ENCODE measurements at places on chromosomes 12 and 14. TPM values are rescaled to one million over a fixed set of nuclear protein-coding genes. Genes with fewer than 3 reads are reported as not detected.

DNA sequence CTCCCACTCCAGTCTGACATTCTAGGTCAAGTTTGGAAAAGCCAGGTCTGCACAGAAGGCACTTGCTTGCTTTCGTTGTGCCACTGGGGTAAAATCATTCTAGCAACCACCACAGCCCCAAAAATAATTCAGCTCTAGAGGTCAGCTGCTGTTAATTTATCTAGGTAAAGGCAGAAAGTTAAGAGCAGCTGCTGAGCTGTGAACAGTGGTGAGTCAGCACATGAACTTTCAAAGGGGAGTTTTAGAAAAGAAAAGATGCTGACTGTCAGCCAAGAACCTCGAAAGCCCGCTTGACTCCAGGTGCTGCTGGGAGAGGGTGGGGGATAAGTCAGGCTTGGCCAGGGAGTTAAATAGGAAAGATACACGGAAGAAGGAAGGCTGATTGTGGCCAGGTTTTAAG lies 12.7 kb downstream of the CCDC197 start:
- no peak for DNase-seq

- DNase-seq: no peak
These were observed 236.2 kb downstream of the AKAP6 start for GRCh38 chr14:32565256-32565655.

- DNase-seq: peak; percentile 69
These were observed 57.2 kb downstream of the HMGA2 start for GRCh38 chr12:65881348-65881961.

GRCh38 chr14:46574221-46574977 lies 77.2 kb downstream of the RPL10L start:
- DNase-seq: no peak

- no peak for DNase-seq
These were observed 70.7 kb downstream of the PLEKHA5 start for GRCh38 chr12:19200261-19200660.

DNA sequence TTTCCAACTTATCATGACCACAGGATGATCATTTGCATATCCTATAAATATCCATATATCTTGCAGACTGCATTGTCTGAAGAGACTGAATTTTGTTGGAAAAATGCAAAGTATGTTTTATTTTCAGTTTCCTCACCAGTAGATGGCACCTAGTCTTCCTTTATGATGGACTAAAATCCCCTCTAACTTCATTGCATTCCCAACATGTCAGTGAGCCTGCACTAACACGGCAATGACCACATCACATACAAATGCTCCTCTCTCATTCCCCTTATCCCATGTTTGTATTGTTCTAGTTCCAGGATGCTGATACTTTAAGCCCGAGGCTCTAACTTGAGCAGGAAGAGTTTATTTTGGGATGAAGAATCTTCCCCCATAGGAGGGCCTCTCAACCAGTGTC lies 24.7 kb upstream of the MYBPC1 start:
- DNase-seq: no peak

DNA sequence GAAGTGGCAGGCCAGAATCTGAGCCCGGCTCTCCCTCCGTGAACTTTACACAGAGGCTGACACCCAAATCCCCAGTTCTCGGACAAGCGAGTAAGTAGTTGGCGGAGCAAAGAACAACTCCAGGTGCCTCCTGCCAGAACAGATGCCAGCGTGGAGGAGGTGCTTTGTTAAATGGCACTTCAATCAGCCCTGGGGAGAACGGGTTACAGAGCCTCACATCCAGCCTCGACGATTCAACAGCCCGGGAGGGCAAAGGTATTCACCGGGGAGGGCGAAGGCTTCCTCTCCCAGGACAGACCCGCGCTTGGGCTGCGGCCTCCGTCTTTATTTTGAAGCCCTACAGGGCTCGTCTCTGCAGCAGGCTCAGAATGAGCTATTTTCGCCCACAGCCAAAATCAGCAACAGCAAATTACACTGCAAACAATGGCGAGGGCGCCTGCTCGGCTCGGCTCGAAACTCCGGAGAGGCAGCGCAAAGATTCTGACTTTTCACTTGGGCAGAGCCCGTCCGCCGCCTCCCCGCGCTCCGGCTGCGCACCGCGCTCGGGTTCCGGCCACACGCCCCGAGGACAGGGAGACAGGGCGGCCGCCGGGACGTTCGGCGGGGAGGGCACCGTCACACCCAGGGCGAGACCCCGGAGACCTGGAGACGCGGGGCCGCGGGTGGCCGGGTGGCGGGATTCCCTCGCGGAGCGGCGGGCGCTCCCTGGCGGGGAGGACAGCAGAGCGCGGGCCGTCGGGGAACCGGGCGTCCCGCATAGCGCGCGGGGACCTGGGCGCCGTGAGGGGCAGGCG lies 811 bp downstream of the TMCC3 start:
- peak; percentile 88 for DNase-seq

DNA sequence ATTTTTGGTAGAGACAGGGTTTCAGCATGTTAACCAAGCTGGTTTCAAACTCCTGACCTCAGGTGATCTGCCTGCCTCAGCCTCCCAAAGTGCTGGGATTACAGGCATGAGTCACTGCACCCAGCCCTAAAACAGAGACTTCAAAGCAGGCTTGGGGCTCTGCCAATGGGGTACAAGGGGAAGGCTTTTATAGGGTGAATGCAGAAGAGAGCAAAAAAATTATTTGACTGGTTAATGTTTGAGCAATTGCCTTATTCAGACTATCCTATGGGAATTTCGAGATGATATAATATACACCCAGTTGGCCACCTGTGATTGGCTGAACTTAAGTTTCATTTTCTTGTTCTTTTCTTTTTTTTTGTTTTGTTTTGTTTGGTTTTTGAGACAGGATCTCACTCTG lies 31.5 kb upstream of the ACTN1 start:
- DNase-seq: no peak

DNA sequence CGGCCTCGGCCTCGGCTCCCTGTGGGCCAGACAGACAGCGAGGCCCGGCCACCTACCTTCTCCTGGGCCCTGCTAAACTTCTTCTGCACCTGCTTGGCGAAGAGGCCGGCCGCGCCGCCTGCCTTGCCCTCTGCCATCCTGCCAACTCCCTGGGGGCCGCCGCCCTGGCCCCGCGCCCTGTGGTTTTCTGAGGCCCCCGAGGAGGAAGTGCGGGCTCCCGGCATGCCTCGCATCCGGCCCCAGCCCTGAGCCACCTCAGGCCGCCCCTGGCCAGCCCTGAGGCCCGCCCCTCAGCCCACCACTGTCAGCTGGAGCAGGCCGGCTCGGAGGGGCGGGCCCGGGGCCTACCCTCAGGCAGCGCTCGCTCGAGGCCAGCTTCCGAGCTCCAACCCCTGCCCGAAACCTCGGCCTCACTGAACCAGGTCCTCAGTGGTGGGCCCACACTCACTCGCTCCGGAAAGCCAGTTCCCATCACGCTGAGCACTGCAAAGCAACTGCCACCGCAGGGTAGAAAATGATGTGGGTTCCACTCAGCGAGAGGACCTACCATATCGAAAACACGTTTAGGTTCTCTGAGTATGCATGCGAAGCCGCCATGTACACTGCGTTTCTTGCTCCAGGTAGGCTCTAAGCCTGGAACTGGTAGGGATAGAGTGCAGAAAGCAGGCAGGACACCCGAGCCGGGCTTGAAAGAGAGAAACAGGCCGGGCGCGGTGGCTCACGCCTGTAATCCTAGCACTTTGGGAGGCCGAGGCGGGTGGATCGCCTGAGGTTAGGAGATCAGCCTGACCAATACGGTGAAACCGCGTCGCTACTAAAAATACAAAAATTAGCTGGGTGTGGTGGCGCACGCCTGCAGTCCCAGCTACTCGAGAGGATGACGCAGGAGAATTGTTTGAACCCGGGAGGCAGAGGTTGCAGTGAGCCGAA lies at the start of gene BIN2:
Gene BIN2 (minus strand): TSS at position 209 of the 930 bp plus-strand sequence. CDS start 72 bp downstream, at position 137.
- peak; percentile 80 for DNase-seq

- DNase-seq: no peak
These were observed 65.3 kb downstream of the DPF3 start for GRCh38 chr14:72828604-72829003.

DNA sequence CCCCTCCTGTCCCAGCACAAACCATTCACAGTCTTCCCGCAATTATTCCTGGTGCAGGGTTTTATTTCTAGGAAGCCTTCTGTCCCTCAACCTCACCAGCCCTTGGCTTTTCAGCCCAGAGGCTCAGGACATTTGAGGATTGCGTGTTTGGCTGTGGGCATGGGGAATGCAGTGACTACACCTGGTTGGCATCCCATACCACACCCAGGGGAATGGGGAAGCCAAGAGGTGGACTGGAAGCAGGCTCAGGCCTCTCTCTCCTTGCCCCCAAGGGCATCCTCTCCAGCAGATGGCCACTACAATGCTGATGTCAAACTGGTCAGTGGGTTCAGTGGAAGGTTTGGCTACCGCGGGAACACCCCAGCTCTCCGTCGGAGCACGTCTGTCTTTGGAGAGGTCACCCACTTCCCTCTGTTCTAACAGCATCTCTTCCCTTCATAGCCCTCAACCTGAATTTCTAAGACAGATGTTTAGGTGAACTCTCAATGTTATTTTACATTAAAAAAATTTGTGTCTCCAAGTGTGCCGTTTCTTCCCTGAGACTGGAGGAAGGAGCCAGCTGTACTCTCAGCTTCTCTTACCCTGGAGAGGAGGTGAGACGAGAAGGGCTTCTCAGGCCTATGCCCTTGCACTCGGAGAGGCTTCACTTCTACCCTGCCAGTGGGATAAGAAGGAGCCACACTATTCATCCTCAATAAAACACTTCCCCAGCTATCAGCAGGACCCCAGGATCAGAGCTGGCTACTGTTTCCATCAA lies 35.5 kb downstream of the DCAF4 start:
- peak; percentile 22 for DNase-seq

GRCh38 chr12:98198261-98198982 lies 317.0 kb upstream of the TMPO start:
- DNase-seq: no peak

- DNase-seq: peak; percentile 50
These were observed at the start of gene GSC for GRCh38 chr14:94769391-94770250. Gene GSC (minus strand): TSS chr14:94770113. CDS start chr14:94770015, 98 bp downstream.

DNA sequence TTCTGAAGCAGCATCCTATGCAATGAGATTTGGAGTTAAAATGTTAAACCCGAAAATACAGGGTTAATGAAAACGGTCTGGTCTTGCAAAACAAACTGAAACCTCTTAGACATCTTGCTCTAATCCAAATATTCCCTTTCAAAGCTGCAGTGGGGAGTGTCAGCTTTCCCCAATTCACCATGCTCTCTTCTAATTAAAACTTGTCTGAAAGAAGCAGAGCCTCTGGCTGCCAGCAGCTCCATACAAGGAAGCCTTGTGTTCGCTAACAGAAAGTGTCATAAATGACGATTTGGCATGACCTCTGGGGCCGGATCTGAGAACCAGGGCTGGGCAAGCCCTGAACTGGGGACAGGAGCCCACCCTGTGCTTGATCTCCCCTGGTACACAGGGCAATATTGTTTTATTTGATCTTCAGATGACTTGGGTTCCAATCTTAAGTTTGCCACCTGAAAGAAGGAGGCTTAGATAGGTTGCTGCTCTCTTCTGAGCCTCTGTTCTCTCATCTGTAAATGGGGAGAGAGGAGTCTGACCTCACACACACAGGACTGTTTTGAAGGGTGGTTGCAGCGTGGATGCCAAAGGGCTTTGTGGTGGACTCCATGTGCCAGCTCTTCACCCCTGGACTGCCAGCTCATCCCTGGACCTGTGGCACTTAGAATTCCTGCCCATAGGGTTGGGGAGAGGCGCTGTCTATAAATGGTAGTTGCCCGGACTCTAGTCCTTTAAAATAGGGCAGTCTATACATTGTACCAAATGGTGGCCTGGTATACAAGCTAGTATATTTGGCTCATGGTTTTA lies 7.8 kb downstream of the KMT5A start:
- DNase-seq: no peak

DNA sequence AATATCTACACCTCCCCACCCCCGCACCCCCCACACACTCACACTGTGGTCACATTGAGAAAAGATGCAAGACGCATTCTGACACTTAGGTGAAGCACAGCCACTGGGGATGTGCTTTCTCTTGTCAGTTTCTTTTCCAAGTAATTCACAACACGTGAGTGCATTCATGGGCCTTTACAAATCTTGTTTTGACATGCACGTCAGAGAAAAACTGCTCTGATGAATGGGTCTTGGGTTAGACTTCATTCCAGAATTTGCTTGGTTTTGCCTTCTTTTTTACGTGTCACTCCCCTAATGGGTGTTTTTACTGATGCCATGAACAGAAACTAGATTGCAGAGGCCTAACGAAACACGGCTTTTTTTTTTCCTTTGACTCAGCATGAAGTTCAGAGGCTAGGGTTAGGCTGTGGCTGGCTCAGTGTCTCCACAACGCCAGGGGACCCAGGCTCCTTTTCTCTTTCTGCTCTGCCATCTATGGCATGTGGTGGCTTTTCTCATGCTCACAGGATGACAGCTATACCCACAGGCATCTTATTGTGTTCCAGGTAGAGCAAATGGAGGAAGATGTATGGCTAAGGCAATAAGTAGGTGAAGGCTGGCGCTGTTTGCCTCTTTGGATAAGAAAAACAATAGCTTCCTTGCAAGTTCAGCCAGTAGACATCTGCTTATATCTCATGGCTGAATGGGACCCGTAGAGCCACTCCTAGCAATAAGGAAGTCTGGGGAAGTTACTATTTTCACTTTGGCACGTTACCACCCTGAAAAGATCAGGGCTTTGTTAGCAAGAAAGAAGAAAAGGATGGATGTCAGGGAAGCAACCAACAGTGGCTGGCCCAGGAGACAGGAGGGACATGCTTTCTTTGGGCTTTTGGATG lies 253.3 kb downstream of the SLC15A4 start:
- DNase-seq: no peak

- DNase-seq: no peak
These were observed 88.9 kb upstream of the SLC38A2 start for GRCh38 chr12:46461459-46461858.

DNA sequence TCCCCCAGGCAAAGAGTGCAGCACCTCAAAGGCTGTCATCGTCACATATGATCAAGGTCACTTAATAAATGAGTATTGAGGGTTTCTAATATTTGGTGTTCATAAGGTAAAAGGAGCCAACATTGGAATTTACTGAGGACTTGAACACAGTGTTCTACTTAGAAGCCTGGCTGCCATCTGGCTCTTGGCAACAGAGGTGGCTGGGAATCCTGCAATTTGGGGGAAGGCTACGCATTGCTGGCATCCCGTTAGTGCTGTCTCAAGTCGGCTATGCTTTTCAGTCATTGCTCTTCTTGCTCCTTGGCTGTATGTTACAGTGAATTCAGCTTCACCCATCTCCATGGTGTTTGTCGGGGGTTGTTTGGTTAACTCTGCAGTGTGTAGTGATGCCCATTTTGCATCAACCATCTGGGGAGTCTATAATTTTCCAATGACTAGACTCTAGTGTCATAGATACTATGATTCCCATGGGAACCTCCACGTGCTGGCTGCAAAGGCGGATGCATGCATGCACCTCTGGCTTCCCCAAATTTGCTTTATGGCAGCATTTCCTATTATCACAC lies 12.9 kb upstream of the SLC24A4 start:
- DNase-seq: no peak

GRCh38 chr12:108296945-108297344 lies 42.2 kb downstream of the CMKLR1 start:
- DNase-seq: no peak

DNA sequence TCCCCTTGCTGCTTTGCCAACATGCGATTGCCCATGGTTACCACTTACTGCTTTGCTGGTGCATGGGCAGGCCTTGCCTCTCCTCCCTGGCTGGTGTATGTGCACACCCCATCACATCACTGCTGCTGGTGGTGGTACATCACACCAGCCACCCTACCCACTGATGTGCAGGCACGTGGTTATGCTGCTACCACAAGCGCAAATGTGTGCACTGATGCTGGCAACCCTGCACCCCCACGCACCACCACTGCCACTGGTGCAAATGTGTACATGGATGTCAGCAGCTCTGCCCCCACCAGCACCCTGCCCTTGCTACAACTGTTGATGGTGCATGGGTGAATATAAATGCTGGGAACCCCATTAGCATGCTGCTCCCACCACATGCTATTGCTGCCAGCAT lies 261.7 kb downstream of the AEBP2 start:
- DNase-seq: no peak

The POTEM gene
- total RNA-seq: not detected

The SERPINA4 gene
- total RNA-seq: not detected

The ETV6 gene
- total RNA-seq: 73.7 TPM

All from aorta (tissue), 5 donors.